ENCODE measurements at places on chromosomes 7 and 10. TPM values are rescaled to one million over a fixed set of nuclear protein-coding genes. Genes with fewer than 3 reads are reported as not detected.

The PODXL gene
- total RNA-seq = 62.1 TPM

The GFRA1 gene
- total RNA-seq = 9.3 TPM

The ZNF853 gene
- total RNA-seq = 2.9 TPM

The LRRN3 gene
- total RNA-seq = not detected

The RTKN2 gene
- 0.58 TPM for total RNA-seq

The CLDN4 gene
- 4.2 TPM for total RNA-seq

The AUTS2 gene
- total RNA-seq = 5.1 TPM

The LRIT1 gene
- total RNA-seq = not detected

The TEX47 gene
- total RNA-seq = not detected

The SLC26A3 gene
- total RNA-seq = not detected

The HSPA12A gene
- total RNA-seq = 12.5 TPM

The FLNC gene
- total RNA-seq = 5.3 TPM

The EPO gene
- not detected for total RNA-seq

The BEND7 gene
- total RNA-seq = 10.1 TPM
